ENCODE measurements at places on chromosomes 7 and 10. TPM values are rescaled to one million over a fixed set of nuclear protein-coding genes. Genes with fewer than 3 reads are reported as not detected.

The SPDYE9 gene
- not detected for total RNA-seq

- no peak overlapping the region for H3K27ac ChIP-seq
- H3K4me3 ChIP-seq = no peak overlapping the region
- H3K36me3 ChIP-seq = no peaks in the 10 kb centered on the region
- no peaks in the 10 kb centered on the region for H3K27me3 ChIP-seq
These were observed 6.8 kb upstream of the CLDN12 start for GRCh38 chr7:90396420-90396819.

- no peaks in the 10 kb centered on the region for H3K27me3 ChIP-seq
- H3K36me3 ChIP-seq = no peaks in the 10 kb centered on the region
- H3K4me1 ChIP-seq = no peaks in the 10 kb centered on the region
- H3K4me3 ChIP-seq = no peak overlapping the region
These were observed 39.2 kb upstream of the PPP1R3C start for GRCh38 chr10:91672021-91672608.

DNA sequence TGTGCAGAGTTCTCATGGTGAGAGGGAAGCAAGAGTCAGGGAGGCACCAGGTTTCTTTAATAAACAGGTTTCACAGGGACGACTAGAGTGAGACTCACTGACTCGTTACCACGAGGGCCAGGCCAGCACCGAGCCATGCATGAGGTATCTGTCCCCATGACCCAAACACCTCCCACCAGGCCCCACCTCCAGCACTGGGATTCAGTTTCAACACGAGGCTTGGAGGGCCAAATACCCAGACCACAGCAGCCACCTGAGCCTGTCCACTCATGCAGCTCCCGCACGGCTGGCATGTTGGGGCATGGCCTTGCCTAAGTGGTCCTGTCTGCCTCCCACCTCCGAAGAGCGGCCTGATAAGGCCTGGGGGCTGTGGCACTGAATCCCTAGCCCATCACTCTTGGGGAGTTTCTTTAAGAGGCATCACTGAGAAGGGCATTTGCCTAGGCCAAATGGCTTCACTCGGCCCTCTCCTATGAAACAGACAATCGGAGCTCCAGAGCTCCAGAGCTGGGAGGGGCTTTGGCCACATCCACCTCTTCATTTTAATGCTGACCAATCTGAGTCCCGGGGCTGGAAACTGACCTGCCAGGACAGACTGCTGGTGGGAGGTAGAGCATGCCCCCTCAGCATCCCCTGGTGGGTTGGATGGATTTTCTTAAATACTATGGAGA lies 157.8 kb downstream of the DNAJB6 start:
- no peaks in the 10 kb centered on the region for H3K36me3 ChIP-seq
- no peaks in the 10 kb centered on the region for H3K4me1 ChIP-seq
- H3K27ac ChIP-seq = no peak overlapping the region
- H3K27me3 ChIP-seq = no peaks in the 10 kb centered on the region

GRCh38 chr7:32293833-32294232 lies 196.3 kb downstream of the LSM5 start:
- no peak overlapping the region for H3K27ac ChIP-seq
- H3K4me1 ChIP-seq = no peaks in the 10 kb centered on the region
- no peaks in the 10 kb centered on the region for H3K36me3 ChIP-seq
- DNase-seq = peak; percentile 55
- no peak overlapping the region for H3K4me3 ChIP-seq
- no peaks in the 10 kb centered on the region for H3K27me3 ChIP-seq

DNA sequence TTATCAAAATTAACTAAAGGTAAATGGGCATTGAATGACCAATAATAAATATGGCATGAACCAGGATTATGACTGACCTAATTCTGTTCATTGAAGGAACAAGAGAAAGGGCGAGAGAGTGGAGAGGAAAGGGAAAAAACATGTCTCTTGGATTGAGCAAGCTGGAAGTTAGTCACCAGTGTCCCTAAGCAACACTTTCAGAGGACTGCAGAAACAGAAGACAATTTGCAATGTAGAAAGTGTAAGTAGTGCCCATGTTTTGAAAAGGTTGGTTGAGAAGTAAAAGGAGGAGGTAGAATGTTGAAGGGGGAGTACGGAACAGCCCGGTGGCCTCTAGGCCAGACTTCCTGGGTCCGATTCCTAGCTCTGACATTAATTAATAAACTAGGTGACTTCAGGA lies 94.6 kb downstream of the FAS start:
- H3K27me3 ChIP-seq = no peaks in the 10 kb centered on the region
- no peak overlapping the region for H3K27ac ChIP-seq
- no peak overlapping the region for H3K4me3 ChIP-seq
- H3K36me3 ChIP-seq = no peaks in the 10 kb centered on the region
- no peak for DNase-seq
- H3K4me1 ChIP-seq = no peaks in the 10 kb centered on the region

DNA sequence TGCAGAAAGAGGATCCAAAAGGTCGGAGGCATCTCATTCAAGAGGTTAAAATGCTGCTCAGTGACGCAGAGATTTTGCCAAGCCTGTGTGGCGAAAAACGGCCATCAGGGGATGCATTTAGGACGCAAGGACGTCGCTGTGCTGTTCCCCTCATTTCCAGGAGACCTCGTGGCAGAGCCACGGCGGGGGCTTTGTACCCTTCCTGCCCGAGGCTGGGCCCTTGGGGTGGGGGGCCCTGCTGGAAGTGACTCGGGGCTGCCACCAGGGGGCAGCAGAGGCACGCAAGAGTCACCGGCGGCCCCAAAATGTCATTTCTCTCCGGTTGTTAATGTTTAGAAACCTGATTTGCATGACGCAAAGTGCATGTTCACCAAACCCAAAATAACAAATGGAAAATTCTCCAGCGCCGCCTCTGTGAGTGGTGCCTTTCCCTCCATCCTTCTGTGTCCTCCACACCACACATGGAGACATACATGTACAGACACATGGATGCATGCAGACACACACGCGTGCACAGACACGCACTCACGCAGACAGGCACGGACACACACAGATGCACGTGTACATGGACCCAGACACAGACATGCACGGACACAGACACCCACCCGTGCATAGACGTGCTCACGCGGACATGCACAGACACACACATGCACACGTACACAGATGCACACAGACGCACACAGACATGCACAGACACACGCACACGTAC lies 51.0 kb upstream of the NKX6-2 start:
- no peaks in the 10 kb centered on the region for H3K4me1 ChIP-seq
- DNase-seq = peak; percentile 78
- H3K27ac ChIP-seq = no peak overlapping the region
- H3K4me3 ChIP-seq = no peak overlapping the region
